ENCODE measurements at places on chromosomes 2 and 18.

- DNase-seq = no peak
These were observed 104.8 kb downstream of the ARL4C start for GRCh38 chr2:234392041-234392615.

DNA sequence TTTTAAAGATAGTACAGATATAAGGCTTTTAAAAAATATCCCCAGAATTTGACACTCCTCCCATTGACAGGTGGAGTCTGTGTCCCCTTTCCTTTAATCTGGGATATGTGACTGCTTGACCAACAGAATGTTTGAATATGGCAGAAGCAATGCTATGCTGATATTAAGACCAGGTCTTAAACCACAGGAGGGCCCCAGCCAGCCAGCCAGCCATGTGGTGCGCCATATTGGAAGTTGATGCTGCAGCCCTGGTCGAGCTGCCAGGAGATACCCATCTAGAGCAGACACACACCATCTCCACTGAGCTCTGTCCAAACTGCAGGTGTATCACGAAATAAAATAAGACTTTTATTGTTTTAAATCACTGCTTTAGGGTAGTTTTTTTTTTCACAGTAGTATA, 122.3 kb upstream of the CAB39 start:
- DNase-seq = no peak

GRCh38 chr2:11842336-11842735, 95.9 kb downstream of the LPIN1 start:
- no peak for DNase-seq

- DNase-seq = no peak
These were observed 143.3 kb downstream of the GLI2 start for GRCh38 chr2:120878970-120879369.

DNA sequence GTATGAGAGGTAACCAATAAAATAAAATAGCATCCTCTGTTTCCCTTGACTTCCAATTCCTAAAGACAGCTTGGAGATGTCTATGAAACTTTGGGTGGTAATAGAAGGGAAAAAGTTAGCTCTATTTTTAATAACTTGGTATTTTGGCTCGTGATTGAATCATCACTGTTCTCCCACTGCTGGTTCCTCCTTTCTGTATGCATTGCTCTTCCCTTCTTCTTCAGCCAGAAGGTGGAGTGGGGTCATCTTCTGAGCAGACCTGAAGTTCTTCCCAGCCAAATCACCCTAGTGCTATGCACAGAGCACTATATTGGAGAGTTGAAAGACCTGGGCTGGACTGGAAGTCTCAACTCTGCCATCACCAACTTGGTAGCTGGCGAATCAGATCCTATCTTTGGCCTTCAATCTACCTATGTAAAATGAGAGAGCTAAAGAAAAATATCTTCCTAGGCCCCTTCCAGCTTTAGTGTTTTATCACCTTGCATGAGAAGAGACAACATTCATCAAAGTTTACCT, 54.1 kb downstream of the CPO start:
- DNase-seq = no peak

GRCh38 chr2:46010925-46011490, 286.2 kb upstream of the EPAS1 start:
- no peak for DNase-seq

DNA sequence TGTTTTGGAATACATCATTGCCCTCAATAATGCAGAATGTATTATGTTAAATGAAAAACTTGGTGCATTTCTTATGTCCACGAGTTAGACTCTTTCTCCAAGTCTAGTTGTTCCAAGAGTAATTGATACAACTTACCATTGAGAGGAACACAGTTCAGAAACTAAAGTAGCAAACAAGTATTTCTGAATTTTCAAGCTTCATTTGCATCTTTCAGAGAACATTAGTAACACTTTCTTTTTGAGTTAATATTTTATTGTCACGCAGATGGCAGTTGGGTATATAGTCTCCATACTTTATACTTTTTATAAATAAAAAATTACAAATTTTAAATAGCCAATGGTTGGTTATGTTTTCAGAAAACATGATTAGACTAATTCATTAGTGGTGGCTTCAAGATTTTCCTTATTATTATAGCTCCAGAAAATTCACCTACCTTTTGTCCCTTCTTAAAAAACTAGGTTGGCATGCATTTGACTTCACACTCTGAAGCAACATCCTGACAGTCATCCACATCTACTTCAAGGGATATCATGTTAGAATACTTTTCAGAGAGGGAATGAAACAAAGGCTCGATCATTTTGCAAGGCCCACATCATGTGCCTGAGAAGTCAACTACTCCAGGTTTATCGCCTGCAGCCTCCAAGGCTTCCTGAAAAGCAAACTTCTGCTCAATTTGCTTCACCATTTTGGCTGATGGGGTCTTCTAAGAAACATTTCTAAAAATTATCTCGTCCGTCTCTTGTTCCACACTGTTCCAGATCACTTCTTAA, 29.9 kb downstream of the LYPD6B start:
- no peak for DNase-seq

- no peak for DNase-seq
These were observed 1167.9 kb downstream of the DSC3 start for GRCh38 chr18:29874519-29875098.

DNA sequence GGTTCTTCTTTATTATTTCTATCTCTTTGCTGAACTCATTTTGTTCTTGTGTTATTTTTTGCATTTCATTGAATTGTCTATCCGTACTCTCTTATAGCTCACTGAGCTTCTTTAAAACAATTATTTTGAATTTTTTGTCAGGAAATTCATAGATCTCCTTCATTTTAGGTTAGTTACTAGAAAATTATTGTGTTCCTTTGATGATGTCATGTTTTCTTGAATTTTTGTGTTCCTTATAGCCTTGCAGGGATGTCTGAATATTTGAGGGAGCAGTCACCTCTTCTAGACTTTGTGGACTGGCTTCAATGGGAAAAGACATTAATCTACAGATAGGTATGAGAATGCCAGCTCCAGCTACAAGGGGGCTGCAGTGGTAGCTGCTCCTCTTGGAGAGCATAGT, 20.7 kb upstream of the OSBPL6 start:
- DNase-seq = no peak

DNA sequence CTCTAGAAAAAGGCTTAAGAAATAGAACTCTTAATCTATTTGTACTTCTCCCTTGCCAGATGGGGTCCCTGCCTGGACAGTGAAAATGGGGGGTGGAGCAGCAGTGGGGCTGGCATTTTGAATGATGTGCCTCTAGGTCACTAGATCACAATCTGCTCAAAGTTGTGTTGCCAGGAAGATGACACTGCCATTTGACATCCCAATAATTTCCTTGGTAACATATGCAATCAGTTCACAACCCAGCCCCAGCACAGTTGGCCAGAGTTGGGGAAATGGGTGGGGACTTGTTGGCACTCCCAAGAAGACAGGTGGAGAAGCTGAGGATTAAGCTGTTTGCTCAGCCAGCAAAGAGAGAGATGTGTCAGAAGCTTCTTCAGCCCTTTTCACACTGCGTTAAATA, 558.3 kb upstream of the KLHL29 start:
- no peak for DNase-seq

DNA sequence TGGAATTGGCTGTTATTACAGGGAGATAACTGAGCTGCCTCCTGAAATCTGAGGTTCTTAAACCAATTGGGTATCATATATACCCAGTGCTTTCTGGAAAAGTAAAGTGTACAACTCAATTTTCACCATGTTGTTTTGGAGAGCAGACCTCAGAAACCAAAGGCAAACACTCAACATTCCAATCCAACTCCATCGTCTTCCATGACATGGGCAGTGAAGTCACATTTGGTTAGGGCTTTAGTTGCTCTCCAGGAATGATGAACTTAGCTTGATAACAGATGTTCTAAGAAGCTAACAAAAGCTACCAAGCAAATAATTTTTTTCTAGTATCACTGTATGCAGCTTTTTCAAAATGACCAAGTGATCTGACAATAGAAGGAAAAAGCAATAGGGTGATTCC, 107.0 kb upstream of the SLC35G4 start:
- DNase-seq = no peak

GRCh38 chr2:147945660-147946059, 74.9 kb downstream of the ORC4 start:
- DNase-seq = no peak

- DNase-seq = no peak
These were observed 38.2 kb upstream of the MCM6 start for GRCh38 chr2:135914485-135914884.

DNA sequence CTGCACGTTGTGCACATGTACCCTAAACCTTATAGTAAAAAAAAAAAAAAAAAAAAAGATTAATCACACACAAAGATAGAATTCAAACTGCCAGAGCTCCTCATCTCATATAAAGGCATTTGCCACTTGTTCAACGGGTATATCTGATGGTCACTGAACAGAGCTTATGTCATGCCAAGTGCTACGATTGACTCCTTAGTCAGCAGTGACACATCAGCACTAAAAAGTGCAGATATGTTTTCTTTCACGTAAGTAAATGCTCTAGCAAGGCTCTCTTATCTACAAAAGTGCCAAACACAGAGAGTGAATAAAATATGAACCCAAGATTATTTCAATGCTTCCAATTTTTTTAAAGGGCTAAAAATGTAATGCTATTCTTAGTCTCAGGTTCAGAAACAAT, 1.1 kb downstream of the LMAN1 start:
- DNase-seq = no peak

- DNase-seq = no peak
These were observed 1.4 kb downstream of the IL36RN start for GRCh38 chr2:113060396-113060795.

Measured in stimulated activated CD8-positive, alpha-beta memory T cell treated with anti-CD3 and anti-CD28 coated beads, Interleukin-7, amount 100 ng/mL, for 1 hour (primary cell).